ENCODE measurements at places on chromosomes 1 and 21. TPM values are rescaled to one million over a fixed set of nuclear protein-coding genes. Genes with fewer than 3 reads are reported as not detected.

GRCh38 chr1:10353282-10353681 is 45.6 kb upstream of the PGD start:
- no peak for DNase-seq

DNA sequence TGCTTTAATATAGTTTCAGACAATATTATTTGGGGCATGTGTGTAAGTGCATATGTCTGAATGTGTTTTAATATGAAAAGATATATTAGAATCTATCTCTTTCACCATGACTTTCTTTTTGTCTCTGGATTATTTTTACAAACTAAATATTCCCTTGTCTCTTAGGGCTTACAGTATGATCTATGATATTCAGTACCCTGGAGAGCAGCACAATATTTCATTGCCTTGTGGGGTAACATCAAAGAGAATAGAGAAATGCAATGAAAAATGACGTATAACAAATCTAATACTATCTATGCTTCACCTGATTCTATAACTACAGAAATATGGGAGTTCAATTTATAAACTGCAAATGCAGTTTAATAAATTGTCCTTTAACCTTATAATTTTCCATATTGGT is 2084.5 kb downstream of the MRPL39 start:
- no peak for DNase-seq

GRCh38 chr21:44943005-44943685 is 3.3 kb downstream of the SLX9 start:
- no peak for DNase-seq

HOOK1 gene
- 14.7 TPM for total RNA-seq

GRCh38 chr21:32520875-32521735 is 64.2 kb downstream of the TCP10L start:
- DNase-seq: peak; percentile 75

GRCh38 chr1:183578856-183579255 is 11.4 kb downstream of the NCF2 start:
- no peak for DNase-seq

DNA sequence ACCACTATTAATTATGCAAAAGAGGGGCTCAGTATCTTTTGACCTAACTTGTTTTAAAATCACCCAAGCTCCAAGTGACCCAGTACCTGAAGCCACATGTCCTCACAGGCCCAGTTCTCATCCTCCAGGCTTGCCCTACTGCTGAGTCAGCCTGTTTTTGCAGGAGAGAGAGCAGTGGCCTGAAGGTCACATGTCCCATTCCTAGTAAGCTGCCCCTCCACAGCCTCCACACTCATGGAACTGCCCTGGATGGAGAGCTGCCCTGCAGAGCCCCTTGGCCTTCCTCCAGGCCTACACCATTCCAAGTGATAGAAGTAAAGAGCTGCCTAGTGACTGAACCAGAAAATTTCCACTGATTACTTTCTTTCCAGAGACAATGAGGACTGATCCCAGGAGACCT is 139.8 kb upstream of the ST6GALNAC5 start:
- no peak for DNase-seq

- DNase-seq: no peak
These were observed 9.6 kb upstream of the TRNP1 start for GRCh38 chr1:26983863-26984262.

- peak; percentile 46 for DNase-seq
These were observed 62.1 kb downstream of the FAAP20 start for GRCh38 chr1:2132222-2133038.

- DNase-seq: no peak
These were observed 158.5 kb downstream of the DNM3 start for GRCh38 chr1:171999756-172000155.

DNA sequence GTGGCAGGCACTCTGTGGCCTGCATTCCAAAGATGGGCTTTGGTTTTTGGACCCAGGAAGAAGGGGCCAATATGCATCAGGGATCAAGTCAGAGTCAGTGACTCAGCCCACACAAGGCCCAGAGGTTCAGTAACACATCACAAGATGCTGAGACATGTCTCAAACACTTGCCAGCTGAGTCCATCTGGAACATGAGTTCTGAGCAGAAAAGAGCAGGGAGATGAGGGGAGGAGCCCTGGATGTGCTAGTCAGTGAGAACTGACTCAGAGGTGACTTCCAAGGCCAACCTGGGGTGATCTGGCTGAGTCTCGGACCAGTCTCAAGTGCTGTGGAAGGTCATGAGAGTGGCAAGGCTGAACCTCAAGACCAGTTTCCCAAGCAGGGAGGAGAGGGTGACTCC is 150.1 kb downstream of the CDC7 start:
- DNase-seq: no peak
